Anterior cingulate cortex (tissue), 58 donors: ENCODE measurements at places on chromosomes 2 and 18.

DNA sequence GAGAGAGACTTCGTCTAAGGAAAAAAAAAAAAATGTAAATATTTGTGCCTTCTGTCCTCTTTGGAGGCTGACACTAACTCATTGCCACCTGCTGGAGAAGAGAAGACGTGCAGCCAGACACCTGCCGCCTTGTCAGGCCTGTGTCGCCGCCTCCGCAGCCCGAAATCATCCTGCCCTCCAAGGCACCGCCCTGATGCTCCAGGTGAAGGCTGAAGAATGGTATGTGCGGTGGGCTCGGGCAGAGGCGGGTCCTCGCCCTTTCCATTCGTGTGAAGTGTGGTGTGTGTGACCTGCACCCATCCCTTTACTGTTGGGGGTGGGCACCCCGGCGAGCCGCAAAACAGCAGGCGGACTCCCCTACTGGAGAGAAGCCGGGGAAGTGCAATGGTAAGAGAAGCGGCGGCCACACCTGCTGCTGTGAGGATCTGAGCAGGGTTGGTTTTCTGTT, 60.4 kb downstream of the FAM161A start:
- DNase-seq, result no peak

GRCh38 chr2:106561356-106561755, 74.2 kb downstream of the CD8B2 start:
- no peak for DNase-seq

DNA sequence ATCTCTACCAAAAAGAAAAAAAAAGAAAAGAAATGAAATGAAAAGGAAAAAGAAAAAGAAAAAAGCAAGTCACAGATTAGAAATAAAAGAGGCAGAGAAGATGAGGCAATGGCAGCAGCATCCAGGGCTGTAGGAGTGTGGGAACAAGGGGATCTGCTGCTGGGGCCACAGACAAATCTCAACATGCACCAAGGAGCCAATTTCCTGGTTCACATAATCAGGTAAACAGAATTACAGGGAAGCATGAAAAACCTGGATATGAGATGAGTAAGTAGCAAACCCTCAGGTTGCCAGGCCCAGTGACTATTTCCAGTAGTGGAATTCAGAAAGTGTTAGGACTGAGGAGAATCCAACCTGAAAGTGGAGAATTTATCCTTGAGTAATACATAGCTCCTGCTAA, 77.4 kb upstream of the ARHGAP28 start:
- DNase-seq, result no peak

- DNase-seq, result no peak
Measured at GRCh38 chr18:3653851-3654441, 204.0 kb downstream of the TGIF1 start.
